CD4-positive, alpha-beta T cell treated with Interleukin-4 for 4 hours (primary cell): ENCODE measurements at places on chromosomes 2 and 18.

DNA sequence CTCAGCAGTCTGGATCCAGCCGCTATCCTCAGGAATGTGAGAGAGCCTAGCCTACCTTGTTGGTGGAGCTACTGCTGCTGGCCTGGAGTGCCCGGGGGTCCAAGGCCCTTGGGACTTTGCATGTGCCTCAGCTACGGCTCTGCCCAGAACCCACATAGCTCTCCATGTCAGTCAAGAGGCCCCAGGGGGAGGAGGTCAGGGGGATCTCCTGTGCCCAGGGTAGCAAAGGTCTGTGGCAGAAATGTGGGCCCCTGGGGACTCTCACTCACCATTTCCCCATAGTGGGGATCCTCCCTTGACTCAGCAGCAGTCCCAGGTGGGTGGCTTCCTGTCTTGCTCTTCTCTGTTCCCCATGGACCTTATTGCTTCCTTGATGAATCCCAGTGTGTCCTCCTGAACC, 342.7 kb upstream of the CHAC2 start:
- DNase-seq: no peak

- no peak for DNase-seq
Observed at GRCh38 chr2:88211003-88211808, 41.1 kb downstream of the THNSL2 start.

DNA sequence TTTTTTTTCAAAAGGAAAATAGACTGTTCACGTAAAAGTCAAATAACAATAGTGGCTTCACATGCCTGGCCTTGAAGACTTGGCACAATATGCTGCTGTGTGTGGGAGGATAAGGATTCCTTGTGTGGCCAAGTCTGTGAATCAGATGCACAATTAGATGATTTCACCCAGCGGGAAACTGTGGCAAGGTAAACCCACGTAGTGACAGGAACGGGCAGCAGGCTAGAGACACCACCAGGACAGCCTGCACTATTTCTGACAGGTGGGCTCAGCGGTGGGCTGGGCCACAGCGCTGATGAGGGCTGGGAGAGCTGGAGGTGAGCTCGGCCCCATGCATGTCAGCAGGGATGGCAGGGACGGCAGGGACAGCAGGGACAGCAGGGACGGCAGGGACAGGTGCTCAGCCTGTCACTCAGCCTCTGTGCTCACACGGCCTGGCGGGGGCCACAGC, 21.6 kb downstream of the SNORC start:
- no peak for DNase-seq

GRCh38 chr2:194616334-194616733, 1040.7 kb upstream of the SLC39A10 start:
- no peak for DNase-seq

GRCh38 chr2:226515344-226516055, 284.1 kb downstream of the IRS1 start:
- no peak for DNase-seq
